ENCODE measurements at places on chromosomes 6 and 20.

- no peak for DNase-seq
Observed at GRCh38 chr6:28880894-28881780, 42.6 kb downstream of the TRIM27 start.

GRCh38 chr20:50798650-50799049 is 3.8 kb downstream of the BCAS4 start:
- no peak for DNase-seq

DNA sequence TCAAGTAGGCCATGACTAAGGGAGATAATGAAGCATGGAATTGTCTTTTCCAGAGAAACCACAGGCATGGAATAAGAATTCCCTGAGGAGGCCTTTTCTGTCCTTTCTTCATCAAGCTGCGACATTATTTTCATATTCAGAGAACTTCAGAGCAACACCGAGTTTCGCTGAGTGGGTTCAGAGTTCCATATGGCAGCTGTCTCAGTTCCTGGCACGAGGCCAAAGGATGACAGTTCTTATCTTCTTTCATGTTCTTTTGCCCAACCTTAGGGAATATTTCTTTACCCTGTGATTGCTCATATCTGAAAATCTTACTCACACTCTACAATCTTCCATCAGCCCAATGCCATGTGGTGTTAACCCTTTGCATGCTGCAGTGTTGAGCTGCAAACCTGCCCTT is 135.3 kb upstream of the BMP2 start:
- DNase-seq: no peak

GRCh38 chr6:140040396-140040795 is 665.9 kb upstream of the CITED2 start:
- DNase-seq: no peak

DNA sequence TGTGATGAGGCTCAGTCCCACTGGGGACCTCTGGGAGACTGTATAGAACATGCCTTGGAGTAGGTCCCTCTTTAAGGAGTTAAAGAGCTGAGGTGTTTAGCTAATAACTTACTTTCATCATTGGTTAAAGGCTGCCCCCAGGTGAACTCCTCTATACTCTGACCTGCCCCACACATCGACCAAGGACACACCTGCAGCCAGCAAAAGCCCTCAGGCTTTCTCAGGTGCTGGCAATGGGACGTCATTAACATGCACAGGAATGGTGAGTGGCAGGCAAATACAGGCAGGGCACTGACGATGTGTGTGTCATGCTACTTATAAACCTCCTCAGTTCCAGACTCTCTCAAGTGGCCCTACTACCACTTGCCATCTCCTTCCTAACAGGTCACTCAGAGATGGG is 366.4 kb downstream of the KIF16B start:
- no peak for DNase-seq

GRCh38 chr20:37309290-37309689 is 19.8 kb downstream of the MANBAL start:
- DNase-seq: no peak

DNA sequence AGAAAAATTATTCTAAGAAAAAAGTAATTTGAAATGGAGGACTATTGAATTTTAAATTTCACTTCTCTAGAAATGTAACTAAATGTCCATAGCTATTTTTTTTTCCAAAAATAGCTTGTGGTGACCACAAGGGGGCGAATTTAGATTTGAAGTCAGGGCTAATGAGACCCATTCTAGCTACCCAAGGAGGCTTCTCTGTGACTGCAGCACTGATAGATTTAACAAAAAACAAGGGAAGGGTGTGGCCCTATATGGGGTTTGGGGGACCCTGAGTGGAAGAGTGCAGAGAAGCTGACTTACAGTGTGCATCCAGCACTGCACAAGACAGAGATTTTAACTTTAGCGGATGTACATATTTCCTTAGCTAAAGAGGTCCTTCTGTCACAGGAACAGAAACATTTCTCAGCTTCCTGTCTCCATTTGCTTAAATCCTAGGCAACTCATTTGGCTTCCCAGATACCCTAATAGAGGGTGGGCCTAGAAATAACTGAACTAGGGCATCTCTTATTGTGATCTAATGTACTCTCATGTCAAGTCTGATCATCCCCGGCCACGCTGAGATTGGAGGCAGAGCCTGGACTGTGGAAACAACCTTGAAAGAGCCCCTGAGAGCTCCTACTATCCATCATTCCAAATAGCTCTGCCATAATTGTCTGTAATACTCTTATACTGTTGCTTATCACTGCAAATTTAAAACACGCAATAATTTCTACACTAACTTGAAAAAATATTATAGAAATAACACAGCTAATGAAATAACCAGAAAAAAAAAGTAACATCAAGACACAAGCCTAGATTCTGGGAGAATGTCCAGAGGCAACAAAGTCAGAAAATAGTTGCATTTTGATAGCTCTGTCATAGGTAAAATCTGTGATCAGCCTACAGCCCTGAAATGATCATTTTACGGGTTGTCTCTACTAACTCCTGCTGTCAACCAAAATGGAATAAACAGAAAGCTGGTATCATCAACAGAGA is 93.6 kb downstream of the SNAP91 start:
- DNase-seq: no peak

DNA sequence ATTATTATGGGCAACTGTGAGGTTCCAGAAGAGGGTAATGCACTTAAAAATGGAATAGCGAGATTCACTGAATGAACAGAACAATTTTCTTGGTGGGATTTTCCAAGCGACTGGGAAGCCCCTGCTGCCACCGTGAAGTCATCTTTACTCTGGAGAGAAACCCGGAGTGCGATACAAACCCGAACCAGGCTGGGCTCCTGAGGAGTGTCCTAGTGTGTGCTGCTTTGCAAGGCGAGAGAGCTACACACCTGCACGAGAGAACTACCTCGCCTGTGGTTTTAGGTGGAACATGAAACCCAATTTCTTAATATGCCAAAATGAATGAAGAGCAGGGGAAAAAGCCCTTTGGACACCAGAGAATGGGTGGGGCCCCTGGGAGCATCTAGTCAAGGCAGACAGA is 33.5 kb upstream of the DACT2 start:
- DNase-seq: no peak

GRCh38 chr6:5469101-5469846 is 208.0 kb downstream of the FARS2 start:
- DNase-seq: no peak

GRCh38 chr6:163319609-163320366 is 94.7 kb upstream of the QKI start:
- DNase-seq: no peak

GRCh38 chr6:88679841-88680240 is 283.6 kb downstream of the RNGTT start:
- DNase-seq: no peak

GRCh38 chr6:142400495-142400894 is 98.7 kb downstream of the ADGRG6 start:
- DNase-seq: no peak

- DNase-seq: no peak
Observed at GRCh38 chr20:50817776-50818172, 22.9 kb downstream of the BCAS4 start.

GRCh38 chr20:51517839-51518238 is 24.7 kb downstream of the NFATC2 start:
- no peak for DNase-seq

GRCh38 chr6:14921170-14921569 is 324.7 kb upstream of the JARID2 start:
- DNase-seq: no peak

DNA sequence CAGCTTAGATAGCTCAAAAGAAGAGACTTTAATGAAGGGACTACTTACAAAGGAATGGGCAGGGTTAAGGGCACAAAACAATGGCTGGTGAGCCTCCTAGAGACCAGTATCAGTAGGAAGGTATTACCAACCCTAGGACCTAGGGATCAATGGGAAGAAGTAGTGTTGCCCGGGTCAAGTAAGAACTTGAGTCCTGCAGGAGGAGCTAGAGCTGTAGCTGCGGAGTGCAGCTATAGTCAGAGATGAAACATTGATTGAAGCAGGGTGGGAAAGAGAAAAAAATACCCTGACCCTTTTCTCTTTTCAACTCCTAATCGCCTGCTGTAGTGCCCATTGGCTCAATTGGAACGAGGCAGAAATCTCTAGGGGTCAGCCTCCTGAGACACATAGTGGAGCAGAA is 144.0 kb downstream of the FLRT3 start:
- no peak for DNase-seq

GRCh38 chr6:56521976-56522375 is 120.7 kb downstream of the DST start:
- no peak for DNase-seq

GRCh38 chr6:15200087-15200486 is 45.8 kb upstream of the JARID2 start:
- DNase-seq: no peak

DNA sequence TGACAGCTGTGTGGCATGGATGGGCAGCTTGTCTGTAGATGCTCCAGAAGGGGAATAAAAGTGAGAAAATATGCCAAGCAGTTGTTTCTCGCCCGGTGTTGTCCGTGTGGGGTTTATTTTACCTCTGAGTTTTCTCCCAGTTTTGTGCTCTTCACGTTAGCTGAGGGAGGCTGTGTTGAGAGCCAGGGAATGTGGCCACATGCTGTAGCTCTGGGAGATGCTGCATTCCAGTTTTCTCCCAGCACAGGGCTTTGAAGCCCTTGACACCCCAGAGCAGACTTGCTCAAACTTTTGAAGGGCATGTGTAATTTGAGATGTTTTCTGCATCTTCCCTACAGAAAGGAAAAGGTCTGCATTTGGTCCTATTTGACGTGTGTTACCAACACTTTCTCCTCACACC is 67.7 kb downstream of the RREB1 start:
- DNase-seq: no peak

GRCh38 chr20:59006864-59007664 is at the start of gene CTSZ:
Gene CTSZ (minus strand): TSS chr20:59007254. CDS start chr20:59007128, 126 bp downstream.
- DNase-seq: no peak

Measured in NCI-H187 treated with DMSO at 0.1 percent for 48 hours (cell line).